ENCODE measurements at places on chromosomes 1 and 21.
A peak's percentile ranks its signal among the peaks of the same experiment; 100 is the strongest.

DNA sequence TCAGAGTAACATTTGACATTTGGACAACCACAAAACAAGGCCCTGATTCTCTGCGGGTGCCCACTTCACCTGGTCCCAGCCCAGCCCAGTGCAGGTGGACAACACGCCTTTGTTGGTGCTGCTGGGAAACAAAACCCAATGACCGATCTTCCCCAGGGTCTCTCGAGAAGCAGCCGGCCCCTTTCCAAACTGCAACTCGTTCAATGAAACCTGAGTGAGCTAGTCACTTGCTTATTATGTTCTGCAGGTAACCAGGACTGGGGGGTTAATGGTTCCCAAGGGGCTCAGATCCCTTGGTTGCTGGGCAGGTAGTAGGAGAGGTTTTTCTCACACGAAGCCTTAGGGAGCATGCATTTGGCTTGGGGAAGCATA lies 42.9 kb downstream of the ABCG1 start:
- no peak for DNase-seq

DNA sequence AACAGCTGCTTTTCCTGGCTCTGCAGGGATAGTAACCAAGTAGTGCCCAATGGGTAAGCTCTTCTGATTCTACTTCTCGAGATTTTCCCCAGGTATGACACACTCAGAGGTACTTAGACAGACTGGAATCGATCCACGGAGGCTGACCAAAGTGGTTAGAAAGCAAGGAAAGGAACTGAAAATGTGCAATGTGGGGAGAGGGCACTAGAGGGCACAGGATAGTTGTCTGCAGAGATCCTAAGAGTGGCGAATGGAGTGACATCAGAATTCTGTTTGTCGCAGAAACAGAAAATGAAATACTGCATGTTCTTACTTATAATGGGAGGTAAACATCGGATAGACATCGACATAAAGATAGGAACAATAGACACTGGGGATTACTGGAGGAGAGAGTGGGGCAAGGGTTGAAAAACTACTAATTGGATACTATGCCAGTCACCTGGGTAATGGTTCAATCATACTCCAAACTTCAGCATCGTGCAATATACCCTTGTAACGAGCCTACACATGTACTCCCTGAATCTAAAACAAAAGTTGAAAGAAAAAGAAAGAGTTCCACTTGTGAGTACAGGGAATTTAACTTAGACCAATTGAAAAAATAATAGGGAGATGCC lies 23.3 kb downstream of the CYP2J2 start:
- no peak for DNase-seq

DNA sequence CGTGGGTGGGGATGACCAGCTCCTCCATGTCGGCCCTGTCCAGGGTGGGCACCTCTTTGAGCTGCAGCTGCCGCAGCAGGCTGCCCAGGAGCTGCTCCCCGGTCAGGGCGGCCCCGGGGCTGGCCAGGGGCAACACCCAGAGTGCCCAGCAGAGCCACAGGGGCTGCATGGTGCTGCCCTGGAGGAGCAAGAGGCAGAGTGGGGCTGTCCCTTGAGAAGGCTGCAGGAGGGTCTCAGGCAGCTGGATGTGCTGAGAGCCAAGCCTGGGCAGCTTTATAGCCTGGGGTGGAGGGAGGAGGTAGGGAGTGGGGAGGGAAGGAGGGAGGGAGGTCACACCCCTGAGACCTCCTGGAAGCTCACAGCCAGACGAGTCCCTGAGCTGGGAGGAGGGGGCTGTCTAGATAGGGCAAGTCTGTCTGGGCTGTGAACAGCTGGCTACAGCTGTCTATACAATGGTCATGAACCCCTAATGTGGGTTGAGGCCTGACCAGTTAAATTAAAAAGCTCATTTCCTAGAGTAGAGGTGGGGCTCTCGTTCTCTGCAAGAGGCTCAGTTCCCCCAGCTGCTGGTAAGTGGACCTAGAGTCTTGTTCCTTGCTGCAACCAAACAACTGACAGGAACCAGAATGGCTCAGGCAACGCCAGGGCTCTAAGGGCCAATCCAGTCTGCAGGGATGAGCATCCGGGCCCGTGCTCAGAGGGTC lies at the start of gene LEFTY1:
Gene LEFTY1, minus strand, starts transcription at position 249 of the 704 bp plus-strand sequence. Its CDS starts 80 bp downstream, at position 169.
- DNase-seq: no peak

- DNase-seq: no peak
These were observed 34.5 kb upstream of the SERBP1 start for GRCh38 chr1:67464746-67465145.

DNA sequence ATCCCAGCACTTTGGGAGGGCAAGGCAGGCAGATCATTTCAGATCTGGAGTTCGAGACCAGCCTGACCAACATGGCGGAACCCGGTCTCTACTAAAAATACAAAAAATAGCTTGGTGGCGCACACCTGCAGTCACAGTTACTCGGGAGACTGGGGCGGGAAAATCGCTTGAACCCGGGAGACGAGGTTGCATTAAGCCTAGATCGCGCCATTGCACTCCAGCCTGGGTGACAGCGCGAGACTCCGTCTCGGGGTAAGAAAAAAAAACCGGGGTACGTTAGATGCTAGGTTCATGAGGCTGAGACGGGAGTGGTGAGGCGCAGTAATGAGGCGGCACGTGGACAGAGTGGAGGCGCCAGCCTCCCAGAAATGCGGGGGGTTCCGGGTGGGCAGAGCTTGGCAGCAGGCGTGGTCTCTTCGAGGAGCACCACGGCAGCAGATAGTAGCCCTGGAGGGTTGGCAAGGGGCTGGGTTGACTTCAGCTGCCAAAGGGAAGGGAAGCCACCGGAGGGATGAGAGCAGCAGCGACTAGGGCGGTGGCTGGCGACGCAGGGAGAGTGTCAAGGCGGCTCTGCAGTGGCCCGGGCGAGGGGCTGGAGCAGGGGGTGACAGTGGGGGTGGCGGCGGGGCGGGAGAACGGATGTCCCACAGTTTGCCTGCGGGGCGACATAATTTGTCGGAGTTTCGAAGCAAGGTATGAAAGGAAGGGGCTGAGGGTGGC lies 832 bp downstream of the MRPL20 start:
- no peak for DNase-seq

DNA sequence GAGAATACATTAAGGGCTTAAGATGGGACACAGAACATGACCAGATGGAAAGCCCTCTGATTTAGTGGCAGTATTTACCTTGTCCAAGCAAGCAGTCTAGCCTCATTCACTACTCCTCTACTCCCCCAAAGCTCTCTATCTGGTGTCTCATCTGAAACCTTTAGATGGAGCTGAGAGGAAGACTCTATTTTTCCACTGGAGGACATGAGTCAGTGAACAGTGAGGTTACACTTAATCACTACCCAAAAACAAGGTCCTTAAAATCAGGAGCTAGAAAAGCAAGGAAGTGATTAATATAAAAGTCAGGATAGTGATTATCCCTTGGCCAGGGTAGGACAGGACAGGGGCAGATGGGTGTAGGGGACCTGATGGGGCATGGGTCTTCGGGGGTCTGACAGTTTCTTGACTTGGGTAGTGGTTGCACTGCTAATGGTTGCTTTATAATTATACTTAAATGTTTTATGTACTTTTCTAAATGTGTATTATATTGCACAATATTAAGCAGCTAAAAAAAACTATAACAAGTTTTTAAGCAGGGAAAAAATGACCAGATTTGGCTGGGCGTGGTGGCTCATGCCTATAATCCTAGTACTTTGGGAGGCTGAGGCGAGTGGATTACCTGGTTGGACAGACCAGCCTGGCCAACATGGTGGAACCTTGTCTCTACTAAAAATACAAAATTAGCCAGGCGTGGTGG lies 3.0 kb downstream of the PTPN22 start:
- DNase-seq: no peak

DNA sequence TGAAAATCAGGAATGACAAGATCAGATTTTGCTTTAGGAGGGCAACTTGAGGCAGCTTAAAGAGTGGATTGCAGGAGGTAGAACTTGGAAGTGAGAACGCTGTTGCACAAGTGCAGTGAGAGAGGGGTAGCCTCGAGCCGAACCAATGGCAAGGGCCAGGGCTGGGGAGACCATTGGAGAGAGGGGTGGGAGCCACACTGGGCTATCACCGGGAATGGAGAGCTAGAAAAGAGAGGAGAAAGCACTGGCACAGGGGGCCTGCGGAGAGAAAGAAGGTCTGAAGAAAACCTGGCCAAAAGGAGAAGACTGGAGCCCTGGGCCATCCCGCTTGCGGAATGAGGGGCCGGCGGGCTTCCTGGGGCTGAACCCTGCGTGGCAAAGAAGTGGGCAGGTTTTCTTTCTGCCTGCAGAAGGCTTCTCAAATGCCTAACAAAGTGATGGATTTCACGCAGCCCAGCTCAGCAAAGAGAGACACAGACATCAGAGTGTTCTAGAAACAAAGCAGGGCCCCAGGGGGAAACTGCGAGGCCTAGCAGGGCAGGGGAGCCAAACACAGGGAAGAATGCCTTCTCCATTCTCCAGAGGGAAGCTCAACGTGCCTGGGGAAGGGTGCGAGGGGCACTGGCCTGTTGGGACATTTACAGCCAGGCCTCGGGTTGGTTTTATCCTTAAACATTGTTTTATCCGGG lies 1.2 kb upstream of the SLC37A1 start:
- no peak for DNase-seq

DNA sequence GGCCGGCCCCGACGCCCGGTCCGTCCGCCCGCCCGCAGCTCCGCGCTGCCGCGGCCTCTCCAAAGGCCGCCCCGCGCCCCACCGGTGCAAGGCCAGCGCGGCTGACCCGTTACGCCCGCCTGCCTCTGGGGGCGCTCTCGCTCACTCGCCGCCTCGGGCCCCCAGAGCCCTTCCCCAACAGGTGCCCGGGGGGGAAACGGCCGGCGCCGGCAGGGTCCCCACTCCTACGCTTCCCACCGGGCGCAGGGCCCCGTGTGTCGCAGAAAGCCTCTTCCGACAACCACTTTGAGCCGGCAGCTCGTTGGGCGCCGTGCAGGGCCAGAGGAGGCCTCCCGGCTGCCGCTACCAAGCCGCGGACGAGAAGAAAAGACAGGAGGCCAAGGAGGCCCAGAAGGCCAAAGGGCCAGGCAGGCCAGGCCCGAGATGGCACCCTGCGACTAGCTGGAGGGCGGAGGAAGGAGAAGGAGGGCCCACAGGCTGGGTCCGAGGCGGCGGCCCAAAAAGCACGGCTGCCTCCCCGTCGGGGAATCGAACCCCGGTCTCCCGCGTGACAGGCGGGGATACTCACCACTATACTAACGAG lies 64.9 kb upstream of the FCGR2A start:
- DNase-seq: peak; percentile 78

DNA sequence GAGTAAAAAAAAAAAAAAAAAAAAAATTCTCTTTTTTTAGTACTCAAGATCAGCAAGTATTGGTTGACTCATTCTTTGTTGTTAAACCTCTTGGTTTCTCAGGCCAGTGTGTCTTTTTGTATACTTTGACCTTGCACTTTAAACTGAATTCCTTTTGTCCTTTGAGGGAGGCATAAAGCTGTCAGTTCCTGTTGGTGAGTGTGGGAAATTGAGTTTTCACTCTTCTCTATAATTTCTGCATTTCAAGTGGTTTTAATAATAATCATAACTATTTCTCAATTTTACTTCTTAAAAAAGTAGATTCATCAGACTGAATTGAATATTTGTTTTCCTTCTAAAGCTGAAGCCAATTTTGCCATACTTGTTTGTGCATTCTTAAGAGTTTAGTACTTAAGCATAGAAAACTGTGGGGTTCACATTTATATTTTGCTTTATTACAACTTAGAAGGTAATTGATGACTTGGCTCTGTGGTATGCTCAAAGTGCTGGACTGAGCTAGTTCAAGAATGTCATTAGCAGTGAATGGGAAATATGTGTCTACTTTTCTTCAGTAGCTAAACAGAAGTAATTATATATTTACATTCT lies 43.4 kb downstream of the ITSN1 start:
- no peak for DNase-seq

- DNase-seq: no peak
These were observed 20.7 kb upstream of the KCNA2 start for GRCh38 chr1:110626889-110627288.

DNA sequence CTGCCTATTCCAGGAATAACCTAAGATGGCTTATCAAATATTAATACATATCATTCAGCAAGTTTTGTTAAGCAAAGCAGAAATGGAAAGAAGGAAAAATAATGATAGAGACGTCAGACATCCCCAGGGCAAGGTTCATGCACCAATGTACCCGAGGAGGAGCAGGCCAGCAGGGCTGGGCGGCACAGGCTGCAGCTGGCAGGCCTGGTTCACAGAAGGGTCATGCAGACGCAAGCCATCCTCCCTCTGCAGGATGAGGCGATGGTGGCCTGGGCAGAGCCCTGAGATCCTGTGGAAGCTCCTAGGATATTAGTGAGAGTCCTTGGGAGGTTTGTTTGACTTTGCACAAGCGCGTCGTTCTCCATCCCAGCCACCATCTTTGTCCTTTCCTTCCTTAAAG lies 30.0 kb downstream of the BATF3 start:
- no peak for DNase-seq

DNA sequence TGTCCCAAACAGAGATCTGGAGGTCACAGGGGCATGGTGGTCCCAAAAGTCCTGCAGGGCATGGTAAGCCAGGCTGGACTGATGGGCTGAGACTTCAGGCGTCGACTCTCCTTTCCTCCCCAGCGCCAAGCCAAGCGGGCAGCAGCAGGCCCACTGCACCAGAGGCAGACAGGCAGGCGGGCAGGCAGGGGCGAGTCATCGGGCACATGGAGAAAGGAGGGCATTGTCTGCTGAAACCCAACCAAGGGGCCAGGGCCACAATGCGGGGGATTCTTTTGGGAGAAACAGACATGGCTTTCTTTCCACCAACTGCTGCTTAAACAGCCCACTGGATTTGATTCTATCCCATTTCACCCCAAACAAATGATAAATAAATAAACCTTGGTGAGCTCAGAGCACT lies 46.2 kb downstream of the TRABD2B start:
- DNase-seq: no peak

DNA sequence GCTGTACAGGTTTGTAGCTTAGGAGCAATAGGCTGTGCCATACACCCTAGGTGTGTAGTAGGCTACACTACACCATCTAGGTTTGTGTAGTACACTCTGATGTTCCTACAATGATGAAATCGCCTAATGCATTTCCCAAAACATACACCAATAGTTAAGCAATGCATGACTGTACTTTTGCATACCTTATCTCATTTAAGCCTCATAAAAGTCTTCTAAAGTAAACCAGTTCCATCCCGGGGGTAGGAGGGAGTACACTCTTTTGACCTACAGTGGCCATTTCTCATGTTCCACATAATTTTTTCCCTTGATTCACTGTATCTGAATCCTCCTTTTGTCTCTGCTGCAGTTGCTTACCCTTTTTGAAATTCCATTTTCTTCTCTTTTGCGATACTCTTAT lies 12.2 kb downstream of the TRMT13 start:
- DNase-seq: no peak

DNA sequence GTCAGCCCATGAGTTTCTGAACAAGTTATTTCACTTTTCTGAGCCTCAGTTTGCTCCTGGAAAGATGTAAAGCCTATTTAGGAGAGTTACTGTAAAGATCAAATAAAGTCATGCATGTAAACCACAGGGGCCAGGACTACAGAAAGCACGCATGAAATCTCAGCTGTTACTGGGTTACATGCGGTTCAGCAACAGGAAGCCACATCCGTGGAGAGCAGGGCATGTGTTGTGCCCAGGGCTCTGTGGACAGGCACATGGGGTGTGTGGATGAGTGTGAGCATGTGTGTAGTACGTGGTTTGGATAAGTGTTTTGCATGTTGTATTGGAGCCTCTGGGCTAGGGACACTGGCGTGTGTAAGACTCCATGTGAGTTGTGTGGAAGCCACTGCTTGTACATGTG lies 2.2 kb upstream of the EPHA2 start:
- DNase-seq: no peak

- peak; percentile 71 for DNase-seq
These were observed 71.7 kb upstream of the ETS2 start for GRCh38 chr21:38733972-38734546.

- DNase-seq: no peak
These were observed 7.2 kb downstream of the PRDM2 start for GRCh38 chr1:13707164-13707563.

GRCh38 chr1:186564582-186564981 lies 103.7 kb upstream of the PDC start:
- DNase-seq: no peak

Measured in activated B cell treated with CpG ODN at 0.5 μM for 24 hours (primary cell).